ENCODE measurements at places on chromosomes 4 and X.

DNA sequence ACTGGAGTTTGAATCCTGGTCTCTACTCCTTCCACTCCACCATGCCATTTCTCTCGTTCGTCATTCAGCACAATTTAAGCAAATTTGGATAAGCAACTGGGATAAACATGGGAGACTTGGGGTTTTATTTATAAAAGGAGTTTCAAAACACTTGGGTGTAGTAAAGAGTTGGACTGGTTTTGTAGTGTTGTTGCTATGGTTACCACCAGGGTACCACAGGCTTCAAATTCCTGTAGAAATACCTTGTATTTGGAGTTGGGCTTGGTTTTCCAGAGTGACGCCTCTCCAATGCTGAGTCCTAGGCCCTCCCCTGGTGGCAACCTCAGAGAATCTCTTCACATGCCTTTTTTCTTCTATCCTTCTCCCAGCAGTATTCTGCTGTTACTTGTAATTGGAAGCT, 27.9 kb upstream of the PHOX2B start:
- peaks cover 22% of the 10 kb centered on the region for H3K27me3 ChIP-seq
- no peak overlapping the region for H3K27ac ChIP-seq
- DNase-seq: no peak
- H3K4me1 ChIP-seq: peaks cover 3% of the 10 kb centered on the region
- H3K36me3 ChIP-seq: no peaks in the 10 kb centered on the region
- no peak overlapping the region for H3K4me3 ChIP-seq

- no peak overlapping the region for H3K4me3 ChIP-seq
- H3K36me3 ChIP-seq: peaks cover 11% of the 10 kb centered on the region
- peaks cover 2% of the 10 kb centered on the region for H3K27me3 ChIP-seq
- H3K4me1 ChIP-seq: peaks cover 37% of the 10 kb centered on the region
- H3K27ac ChIP-seq: no peak overlapping the region
Measured at GRCh38 chr4:76687746-76688448, 210.0 kb downstream of the SOWAHB start.

GRCh38 chr4:16029262-16029661, 54.6 kb downstream of the PROM1 start:
- H3K36me3 ChIP-seq: peaks cover 8% of the 10 kb centered on the region
- DNase-seq: no peak
- no peaks in the 10 kb centered on the region for H3K27me3 ChIP-seq
- peaks cover 18% of the 10 kb centered on the region for H3K4me1 ChIP-seq

DNA sequence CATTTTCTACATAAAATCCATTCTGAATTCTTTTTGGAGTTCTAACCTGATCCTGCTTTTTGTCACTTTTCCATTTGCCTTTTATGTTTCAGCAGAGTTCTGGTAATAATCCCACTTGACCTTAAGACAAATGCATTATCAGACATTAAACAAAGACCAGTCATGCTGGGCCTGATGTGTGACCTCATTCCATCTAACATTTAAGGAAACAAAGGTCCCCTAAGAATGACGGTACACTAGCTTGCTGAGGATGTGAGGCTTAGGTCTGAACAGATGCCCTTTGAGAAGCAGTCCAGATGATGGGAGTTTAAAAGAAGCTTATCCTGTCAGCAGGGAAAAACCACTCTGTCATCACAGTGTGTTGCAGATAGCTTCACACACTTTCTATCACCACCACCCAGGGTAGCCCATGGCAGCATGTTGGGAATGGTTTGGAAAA, 38.1 kb upstream of the PDE5A start:
- DNase-seq: peak; percentile 8
- no peak overlapping the region for H3K27ac ChIP-seq
- no peaks in the 10 kb centered on the region for H3K36me3 ChIP-seq
- H3K4me3 ChIP-seq: no peak overlapping the region

GRCh38 chrX:154785716-154786115, 19.6 kb downstream of the MPP1 start:
- no peaks in the 10 kb centered on the region for H3K4me1 ChIP-seq
- no peak for DNase-seq
- H3K4me3 ChIP-seq: no peak overlapping the region
- H3K27me3 ChIP-seq: no peaks in the 10 kb centered on the region
- no peak overlapping the region for H3K27ac ChIP-seq
- H3K36me3 ChIP-seq: no peaks in the 10 kb centered on the region

DNA sequence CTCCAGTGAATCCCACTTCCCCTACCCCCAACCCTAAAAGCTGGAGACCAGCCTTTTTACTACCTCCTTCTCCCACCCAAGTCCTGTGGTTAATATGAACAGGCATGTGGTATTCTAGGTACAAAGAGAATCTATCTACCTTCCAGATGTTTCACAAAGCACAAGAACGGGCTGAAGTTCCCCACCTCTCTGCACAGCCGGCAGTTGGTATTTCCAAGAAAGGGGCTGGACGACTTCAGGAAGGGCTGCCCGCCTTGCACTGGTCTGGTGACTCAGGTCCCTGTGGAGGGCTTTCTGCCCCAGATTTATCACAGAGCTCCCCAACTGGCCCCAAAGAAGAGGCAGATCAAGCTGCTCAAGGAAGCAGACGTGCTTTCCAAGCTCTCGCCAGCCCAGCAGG, 4.5 kb downstream of the FAM47E start:
- peaks cover 8% of the 10 kb centered on the region for H3K4me1 ChIP-seq
- no peak for DNase-seq
- H3K4me3 ChIP-seq: no peak overlapping the region
- peaks cover 2% of the 10 kb centered on the region for H3K27me3 ChIP-seq
- no peak overlapping the region for H3K27ac ChIP-seq
- no peaks in the 10 kb centered on the region for H3K36me3 ChIP-seq

DNA sequence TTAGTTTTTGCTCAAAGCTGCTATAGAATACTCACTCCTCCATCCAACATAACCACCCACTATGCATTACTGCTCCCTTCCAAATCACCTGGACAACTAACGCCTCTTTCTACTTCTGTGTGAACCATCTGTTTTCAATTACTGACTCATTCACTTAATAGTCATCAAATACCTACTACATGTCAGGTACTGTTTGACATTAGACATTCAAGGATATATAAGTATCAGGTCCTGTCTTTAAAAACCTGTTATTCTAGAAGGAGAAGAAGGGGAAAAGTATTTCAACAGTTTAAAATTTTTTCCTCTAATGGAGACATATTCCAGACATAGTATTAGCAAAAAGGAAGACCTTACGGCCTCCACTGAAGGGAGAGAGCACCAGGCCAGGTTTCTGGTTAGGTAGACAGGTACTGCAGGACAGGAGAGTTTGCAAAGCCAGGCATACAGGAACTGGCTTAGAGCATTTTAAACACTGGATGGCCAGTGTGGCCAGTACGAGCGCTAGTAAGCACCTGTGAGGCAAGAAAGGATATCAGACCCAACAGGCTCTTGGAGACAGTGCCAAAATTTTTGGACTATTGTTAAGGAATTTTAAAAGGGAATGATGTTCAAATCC, 39.0 kb downstream of the SH3RF1 start:
- no peak for DNase-seq
- peaks cover 4% of the 10 kb centered on the region for H3K4me1 ChIP-seq
- H3K4me3 ChIP-seq: no peak overlapping the region
- no peaks in the 10 kb centered on the region for H3K27me3 ChIP-seq
- H3K27ac ChIP-seq: no peak overlapping the region

- no peak overlapping the region for H3K4me3 ChIP-seq
- no peaks in the 10 kb centered on the region for H3K4me1 ChIP-seq
Measured at GRCh38 chr4:133186210-133186609, 37.1 kb downstream of the PCDH10 start.

- no peak overlapping the region for H3K4me3 ChIP-seq
- no peaks in the 10 kb centered on the region for H3K4me1 ChIP-seq
- H3K27me3 ChIP-seq: no peaks in the 10 kb centered on the region
- no peaks in the 10 kb centered on the region for H3K36me3 ChIP-seq
- H3K27ac ChIP-seq: no peak overlapping the region
Measured at GRCh38 chr4:144583658-144584057, 62.3 kb upstream of the HHIP start.

DNA sequence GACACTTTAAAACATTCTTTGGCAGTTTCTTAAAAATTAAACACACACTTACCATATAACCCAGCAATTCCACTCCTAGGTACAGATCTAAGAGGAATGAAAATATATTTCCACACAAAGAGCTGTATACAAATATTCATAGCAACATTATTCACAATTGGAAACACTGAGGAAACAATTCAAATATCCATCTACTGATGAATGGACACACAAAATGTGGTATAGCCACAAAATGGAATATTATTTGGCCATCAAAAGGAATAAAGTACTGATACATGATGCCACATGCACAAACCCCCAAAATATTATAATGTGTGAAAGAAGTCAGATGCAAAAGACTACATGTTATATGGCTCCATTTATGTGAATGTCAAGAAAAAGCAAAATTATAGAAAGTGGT, 70.9 kb downstream of the HS6ST2 start:
- no peak for DNase-seq
- H3K4me1 ChIP-seq: no peaks in the 10 kb centered on the region

GRCh38 chrX:48834383-48834709, 1.1 kb downstream of the PCSK1N start:
- peaks cover 6% of the 10 kb centered on the region for H3K4me1 ChIP-seq
- H3K27me3 ChIP-seq: peaks cover 5% of the 10 kb centered on the region
- DNase-seq: no peak
- no peaks in the 10 kb centered on the region for H3K36me3 ChIP-seq
- no peak overlapping the region for H3K27ac ChIP-seq

DNA sequence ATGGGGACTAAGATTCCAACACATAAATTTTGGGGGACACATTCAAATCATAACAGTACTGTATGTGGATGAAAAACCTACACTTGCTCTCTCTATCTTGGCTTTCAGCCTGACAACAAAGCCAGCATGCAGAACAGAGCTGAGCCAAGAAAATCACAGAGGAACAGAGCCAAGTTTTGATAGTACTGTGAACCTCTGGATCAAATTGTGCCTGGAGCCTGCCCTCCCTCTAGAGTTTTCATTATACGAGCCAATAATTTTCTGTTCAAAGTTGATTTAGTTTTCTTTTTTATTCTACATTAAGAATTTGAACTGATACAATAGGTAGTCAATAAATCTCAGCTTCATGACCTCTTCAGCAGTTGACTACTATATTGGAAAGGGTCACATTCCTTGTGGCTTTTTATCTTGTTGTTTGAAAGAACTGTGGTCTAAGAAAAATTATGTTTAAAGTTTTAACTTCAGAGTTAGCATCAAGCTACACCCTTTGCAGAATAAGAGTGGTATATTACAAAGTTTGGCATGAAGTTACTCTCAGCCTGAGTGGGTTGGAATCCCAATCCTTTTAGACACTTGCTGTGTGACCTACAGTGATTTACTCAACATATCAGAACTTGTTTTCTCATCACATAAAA, 31.1 kb downstream of the GRID2 start:
- H3K27me3 ChIP-seq: no peaks in the 10 kb centered on the region
- no peaks in the 10 kb centered on the region for H3K4me1 ChIP-seq
- H3K27ac ChIP-seq: no peak overlapping the region
- H3K36me3 ChIP-seq: no peaks in the 10 kb centered on the region
- H3K4me3 ChIP-seq: no peak overlapping the region

DNA sequence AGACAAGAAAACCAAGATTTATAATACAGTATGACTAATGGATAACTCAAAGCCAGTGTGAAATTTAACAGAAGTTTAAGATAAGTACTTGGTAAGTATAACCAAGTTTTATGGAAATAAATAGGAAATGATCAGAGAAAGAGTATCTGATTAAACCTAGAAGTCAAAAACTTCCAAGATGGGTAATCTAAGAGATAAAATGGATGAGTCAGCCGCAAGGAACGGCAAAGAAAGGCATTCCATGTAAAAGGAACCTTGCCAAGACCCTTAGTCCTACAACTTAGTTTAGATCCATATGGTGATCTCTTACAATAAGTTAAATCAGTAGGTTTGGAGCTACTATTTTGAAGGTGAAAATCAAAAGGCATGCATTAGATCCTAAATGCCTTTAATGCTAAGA, 34.8 kb downstream of the LIN54 start:
- no peak overlapping the region for H3K27ac ChIP-seq
- H3K36me3 ChIP-seq: peaks cover 62% of the 10 kb centered on the region
- H3K4me1 ChIP-seq: no peaks in the 10 kb centered on the region
- no peak overlapping the region for H3K4me3 ChIP-seq
- no peaks in the 10 kb centered on the region for H3K27me3 ChIP-seq
- DNase-seq: no peak
